ENCODE measurements at places on chromosomes 16 and 17. TPM values are rescaled to one million over a fixed set of nuclear protein-coding genes. Genes with fewer than 3 reads are reported as not detected.

Gene SGCA
- not detected for total RNA-seq

Gene PRDM7
- not detected for total RNA-seq

- no peak for DNase-seq
Observed at GRCh38 chr17:57294101-57294500, 37.8 kb downstream of the MSI2 start.

DNA sequence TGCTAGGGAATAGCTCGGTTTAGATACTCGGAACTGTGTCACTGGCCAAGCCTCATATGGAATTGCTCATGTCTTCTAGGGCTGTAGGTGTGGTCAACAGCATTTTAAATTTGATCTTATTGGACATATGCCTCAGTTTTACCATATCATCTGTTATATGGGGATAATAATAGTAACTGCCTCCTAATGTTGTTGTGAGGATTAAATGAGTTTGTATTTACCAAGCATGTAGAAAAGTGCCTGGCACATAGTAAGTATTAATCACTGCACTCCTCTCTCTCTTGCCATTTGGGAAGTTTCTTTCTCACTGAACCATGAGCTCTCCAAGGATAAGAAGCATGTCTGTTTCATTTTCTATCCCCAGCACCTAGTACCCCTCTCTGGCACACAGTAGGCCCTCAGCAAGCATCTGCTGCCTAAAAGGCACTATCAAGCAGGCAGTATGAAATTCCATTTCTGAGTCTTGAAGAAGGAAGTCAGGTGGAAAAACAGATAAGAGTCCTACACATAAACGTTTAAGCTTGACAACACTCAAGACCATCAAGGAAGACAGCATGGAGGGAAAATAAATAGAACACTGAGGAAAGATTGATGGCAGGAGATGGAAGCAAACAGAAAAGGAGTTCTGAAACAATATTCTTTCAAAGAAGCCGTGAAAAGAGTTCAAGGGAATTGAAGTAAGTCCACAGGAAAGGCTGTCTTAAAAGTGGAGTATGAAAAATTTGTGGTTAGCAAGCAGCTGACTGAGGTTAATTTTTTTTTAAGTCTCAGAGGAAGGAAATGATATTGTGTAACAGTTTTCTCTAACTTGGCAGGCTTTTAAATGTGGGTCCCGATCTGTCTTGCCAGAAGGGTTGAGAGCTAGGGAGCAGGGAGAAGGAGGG, 2.2 kb upstream of the ATP6V0A1 start:
- DNase-seq = no peak

DNA sequence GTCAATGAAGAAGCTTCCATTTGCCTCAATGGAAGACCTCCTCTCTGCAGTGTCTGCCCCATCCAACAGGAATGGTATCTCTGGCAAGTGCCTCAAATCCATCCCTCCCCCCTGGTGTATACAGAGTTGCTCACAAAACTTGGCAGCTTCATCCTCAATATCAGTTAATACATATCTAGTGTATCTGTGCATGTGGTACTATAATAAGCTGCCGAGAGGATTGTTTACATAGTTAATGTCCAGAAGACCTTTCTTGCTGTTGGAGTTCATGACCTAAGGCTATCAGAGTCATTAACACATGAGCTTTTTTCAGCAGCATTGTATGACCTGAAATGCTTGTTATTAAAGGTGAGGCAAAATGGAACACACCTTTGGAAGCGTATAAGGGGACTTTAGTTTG, 14.0 kb upstream of the RASL10B start:
- no peak for DNase-seq
